ENCODE measurements at places on chromosomes 4 and X.

- no peak for DNase-seq
These were observed 53.0 kb downstream of the GAB1 start for GRCh38 chr4:143389579-143390195.

GRCh38 chr4:22473268-22473667 lies 42.6 kb downstream of the ADGRA3 start:
- DNase-seq: no peak

GRCh38 chr4:139887376-139887802 lies 221.8 kb downstream of the MGST2 start:
- DNase-seq: no peak

DNA sequence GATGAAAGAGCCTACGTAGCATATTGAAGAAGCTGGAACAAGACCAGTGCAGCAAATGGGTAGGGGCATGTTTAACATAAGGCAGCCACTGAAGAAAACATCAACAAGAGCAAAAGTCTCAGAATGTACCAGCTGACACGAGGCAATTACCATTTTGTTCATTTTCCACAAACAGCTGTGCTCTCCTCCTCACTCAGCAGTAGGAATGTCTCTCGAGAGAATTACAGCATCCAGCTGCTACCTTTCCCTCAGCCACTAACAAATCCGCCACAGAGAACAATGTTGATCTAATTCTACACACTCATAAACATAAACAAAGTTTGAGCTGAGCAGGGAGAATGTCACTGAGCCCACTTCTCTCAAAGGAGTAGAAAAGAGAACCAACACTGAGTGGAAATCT lies 68.0 kb downstream of the OPHN1 start:
- no peak for DNase-seq

- DNase-seq: no peak
These were observed 57.9 kb upstream of the HPSE start for GRCh38 chr4:83392562-83392961.

- no peak for DNase-seq
These were observed 10.9 kb upstream of the UBE2K start for GRCh38 chr4:39687014-39687413.

- no peak for DNase-seq
These were observed 149.9 kb upstream of the SLC4A4 start for GRCh38 chr4:71188951-71189350.

DNA sequence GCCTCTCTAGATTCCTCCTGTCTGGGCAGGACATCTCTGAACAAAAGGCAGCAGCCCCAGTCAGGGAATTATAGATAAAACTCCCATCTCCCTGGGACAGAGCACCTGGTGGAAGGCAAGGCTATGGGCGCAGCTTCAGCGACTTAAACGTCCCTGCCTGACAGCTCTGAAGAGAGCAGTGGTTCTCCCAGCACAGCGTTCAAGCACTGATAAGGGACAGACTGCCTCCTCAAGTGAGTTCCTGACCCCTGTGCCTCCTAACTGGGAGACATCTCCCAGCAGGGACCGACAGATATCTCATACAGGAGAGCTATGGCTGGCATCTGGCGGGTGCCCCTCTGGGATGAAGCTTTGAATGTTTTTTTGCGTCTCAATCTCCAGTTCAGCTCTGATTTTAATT lies 262.2 kb downstream of the PARM1 start:
- DNase-seq: no peak

DNA sequence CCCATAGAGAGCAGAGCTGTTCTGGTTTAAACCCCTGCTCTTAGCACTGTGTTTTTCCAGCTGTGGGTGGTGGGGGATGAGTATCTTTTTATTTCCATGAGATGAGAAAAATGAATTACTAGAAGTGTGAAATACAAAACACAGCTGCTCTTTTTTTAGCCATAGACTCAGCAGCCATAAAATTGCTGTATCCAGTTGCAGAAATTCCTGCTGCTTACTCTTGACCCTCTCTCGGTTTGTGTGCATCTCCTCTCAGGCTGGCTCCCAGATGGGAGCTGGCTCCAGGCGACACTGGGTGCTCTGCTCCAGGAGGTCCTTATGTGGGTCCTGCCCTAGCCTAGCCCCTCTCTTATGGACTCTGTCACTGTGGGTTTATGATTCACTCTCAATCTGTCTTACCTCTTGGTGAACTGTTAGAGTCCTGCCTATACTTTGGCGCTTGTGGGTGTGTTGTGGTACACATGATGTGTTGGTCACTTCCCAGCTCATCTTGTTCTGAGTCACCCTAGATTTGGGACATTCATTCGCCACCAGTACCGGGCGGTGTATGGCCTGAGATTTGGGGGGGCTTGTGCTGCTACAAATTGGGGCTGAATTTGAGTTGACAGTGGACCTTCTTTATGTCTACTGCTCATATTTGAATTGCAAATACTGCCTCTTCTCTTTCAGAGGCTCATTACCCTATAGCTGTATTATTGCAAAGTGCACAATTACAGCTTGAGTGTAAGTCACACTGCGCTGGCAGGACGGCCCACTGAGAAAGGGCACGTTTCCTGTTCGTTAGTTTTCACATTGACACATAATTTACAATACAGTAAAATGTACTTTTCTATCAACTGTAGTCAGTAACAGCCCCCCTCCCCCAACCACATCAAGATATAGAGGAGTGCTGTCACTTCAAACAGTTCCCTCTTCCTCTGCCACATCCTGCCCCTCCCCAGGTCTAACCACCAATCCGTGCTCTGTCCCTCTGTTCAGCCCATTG lies 46.9 kb upstream of the MSANTD1 start:
- DNase-seq: no peak

DNA sequence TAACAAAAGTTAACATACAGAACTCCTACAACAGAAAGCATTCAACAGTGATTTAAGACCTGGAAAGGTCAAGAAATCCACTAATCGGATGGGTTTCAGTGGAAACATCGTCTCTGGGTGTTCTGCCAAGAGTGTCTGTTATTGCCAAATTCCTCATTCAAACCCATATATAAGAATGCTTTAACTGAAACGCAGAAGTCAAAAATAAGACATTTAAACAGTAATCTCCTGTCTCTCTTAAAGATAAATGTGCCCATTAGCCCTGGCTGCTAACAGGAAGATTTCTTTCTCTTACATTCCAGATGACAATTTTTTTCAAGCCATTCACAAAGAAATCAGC lies 31.5 kb downstream of the DCTD start:
- DNase-seq: no peak

- DNase-seq: no peak
These were observed 7.9 kb upstream of the AMBN start for GRCh38 chr4:70583952-70584834.

- DNase-seq: no peak
These were observed 6.7 kb downstream of the SHISA3 start for GRCh38 chr4:42404001-42404400.

GRCh38 chr4:78286281-78286680 lies 229.2 kb downstream of the FRAS1 start:
- DNase-seq: no peak

DNA sequence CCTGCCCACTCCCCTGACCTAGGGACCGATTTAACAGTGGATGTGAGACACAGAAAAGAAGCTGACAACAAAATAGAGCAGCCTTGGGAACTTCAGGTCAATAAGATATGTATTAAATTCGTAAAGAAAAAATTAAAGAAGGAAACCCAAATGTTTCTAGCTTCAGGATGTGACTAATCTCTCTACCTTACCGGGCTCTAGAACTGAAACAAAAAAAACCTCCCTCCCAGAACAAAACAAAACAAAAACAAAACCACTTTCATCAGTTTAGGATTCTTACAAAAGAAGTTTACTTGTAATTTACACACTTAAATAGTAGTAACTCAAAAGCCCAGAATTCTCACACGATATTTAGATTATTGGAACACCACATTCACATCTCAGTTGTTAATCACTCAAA lies 185.8 kb upstream of the RPS6KA3 start:
- DNase-seq: no peak

- DNase-seq: no peak
These were observed at the start of gene GLRA2 for GRCh38 chrX:14529290-14529989. TSS of gene GLRA2 (plus strand) at chrX:14529536. CDS start at chrX:14530058, 522 bp downstream.

GRCh38 chr4:122764821-122765215 lies 32.3 kb downstream of the BBS12 start:
- DNase-seq: no peak

DNA sequence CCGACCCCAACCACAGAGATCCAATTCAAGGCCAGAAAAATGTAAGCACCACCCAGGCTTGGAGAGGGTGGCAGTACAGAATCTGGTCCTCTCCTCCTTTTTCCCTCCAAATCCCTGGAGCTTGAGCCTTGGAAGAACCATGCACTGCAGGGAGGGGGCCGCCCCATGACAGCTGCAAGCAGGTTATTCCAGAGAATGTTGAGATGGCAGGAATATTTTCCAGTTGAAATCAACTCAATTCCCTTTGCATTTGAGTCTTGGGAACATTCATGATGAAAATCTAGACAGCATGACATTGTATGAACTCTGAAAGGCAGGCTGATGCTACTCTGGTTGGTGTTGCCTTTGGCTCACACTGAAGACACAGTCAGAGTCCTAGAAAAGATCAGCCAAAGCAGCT lies 386.6 kb upstream of the FGF16 start:
- no peak for DNase-seq

DNA sequence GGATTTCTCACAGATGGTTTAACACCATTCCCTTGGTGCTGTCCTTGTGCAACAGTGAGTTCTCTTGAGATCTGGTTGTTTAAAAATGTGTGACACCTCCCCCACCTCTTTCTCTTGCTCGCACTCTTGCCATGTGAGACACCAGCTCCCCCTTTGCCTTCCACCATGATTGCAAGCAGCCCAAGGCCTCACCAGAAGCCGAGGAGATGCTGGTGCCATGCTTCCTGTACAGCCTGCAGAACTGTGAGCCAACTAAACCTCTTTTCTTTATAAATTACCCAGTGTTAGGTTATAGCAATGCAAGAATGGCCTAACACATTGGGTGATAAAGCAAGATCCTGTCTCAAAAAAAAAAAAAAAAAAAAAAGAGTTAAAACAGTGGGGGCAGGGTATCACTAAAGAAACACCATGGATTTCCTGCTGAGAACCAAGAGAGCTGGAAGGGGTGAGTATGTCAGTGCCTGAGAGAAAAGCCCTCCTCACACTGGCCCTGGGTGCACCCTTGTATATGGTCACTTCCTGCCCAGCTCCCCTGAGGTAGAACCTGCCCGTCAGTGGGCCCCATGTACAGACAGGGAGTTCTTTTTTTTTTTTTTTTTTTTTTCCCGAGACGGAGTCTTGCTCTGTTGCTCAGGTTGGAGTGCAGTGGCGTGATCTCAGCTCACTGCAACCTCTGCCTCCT lies 46.4 kb downstream of the APOO start:
- no peak for DNase-seq

Measured in NCI-H2227 treated with DMSO at 0.1 percent for 48 hours (cell line).